Activated naive CD4-positive, alpha-beta T cell treated with anti-CD3 and anti-CD28 coated beads, Interleukin-2, amount 50 U/mL, for 16 hours (primary cell): ENCODE measurements at places on chromosomes 6 and 20.

- DNase-seq = no peak
Measured at GRCh38 chr20:10720565-10720964, 46.8 kb upstream of the JAG1 start.

- no peak for DNase-seq
Measured at GRCh38 chr6:56852260-56853010, 102.5 kb upstream of the BEND6 start.

- no peak for DNase-seq
Measured at GRCh38 chr20:51008718-51009117, 14.2 kb downstream of the KCNG1 start.

DNA sequence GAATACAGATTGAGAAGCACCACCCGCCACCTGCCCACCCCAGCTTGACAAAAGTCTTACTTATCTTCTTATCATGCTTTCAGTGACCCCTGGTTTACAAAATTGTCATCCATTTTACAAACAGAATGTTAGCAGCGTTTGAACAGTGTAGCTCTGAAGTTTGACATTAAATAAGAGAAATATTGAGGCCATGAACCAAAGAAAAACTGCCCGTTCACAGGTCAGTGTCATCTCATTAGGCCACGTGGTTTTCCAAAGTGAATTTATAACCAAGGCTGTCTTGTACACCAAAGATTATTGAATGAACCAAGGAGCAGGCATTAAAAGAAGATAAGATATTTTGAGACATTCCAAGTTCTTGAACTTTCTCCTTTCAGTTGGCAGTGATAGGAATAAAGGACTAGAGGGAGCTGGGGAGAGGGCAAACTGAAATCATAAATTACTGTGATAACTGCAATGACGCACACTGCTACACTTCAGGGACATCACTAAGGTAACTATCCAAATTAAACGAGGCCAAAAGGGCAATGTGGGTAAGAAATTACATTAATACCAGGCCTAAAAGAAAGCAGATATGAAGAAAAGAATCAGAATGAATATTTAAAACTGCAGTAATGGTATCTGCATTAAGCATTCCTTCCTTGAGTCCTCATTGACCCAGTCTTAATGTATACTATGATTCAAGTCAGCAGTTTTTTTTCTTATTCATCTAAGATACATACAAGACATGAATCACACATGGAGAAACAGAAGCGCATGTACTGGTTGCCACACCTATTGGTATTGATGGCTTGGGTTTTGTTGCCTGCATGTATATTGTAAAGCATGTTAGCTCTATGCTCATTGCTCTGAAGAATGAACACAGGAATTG, 159.8 kb upstream of the ARG1 start:
- no peak for DNase-seq

DNA sequence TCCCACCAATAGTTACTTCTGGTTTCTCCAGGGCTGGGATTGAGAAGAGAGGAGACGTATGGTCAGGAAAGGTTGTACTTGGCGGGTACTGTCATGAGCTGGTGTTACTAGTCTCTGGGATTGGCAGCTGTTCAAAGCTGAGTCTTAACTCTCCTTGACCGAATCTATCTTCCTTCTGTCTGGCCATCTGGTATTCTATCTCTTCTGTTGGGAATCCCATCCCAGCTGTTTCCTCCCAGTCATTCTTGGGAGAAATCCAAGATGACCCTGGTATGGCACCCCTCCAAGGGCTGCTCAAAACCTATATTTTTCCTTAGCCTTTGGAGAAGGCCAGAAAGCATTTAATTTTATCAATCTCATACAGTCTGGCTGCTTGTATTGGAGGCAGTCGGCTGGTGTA, 287.0 kb upstream of the CHD6 start:
- no peak for DNase-seq

GRCh38 chr6:7110092-7110792, 2.5 kb downstream of the RREB1 start:
- DNase-seq = no peak

- DNase-seq = no peak
Measured at GRCh38 chr20:47330933-47331708, 25.4 kb downstream of the ZMYND8 start.

DNA sequence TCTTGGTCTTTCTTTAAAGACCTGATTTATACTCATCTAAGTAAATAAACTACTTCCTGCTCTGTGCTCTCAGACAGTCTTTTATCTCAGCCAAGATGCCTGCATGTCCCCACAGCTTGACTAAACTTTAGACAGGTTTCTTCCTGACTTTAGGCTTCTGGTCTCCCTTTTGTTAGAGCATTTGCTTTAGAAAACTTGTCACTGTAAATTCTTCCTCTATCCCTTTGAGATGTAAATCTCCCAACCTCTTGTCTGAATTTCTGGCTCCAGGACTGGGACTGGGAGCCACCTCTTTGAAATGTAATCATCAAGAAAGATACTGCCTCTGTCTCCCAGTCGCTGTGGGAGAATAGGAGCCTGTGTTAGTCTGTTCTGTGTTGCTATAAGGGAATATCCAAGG, 739.9 kb downstream of the C6orf118 start:
- DNase-seq = no peak

GRCh38 chr6:79630883-79631692, at the start of gene SH3BGRL2:
TSS of gene SH3BGRL2 (plus strand) at chr6:79631329. CDS start at chr6:79631462, 133 bp downstream.
- DNase-seq = peak; percentile 35

- no peak for DNase-seq
Measured at GRCh38 chr20:56710125-56710524, 81.0 kb downstream of the TFAP2C start.

GRCh38 chr6:40922281-40922680, 116.7 kb downstream of the UNC5CL start:
- no peak for DNase-seq

DNA sequence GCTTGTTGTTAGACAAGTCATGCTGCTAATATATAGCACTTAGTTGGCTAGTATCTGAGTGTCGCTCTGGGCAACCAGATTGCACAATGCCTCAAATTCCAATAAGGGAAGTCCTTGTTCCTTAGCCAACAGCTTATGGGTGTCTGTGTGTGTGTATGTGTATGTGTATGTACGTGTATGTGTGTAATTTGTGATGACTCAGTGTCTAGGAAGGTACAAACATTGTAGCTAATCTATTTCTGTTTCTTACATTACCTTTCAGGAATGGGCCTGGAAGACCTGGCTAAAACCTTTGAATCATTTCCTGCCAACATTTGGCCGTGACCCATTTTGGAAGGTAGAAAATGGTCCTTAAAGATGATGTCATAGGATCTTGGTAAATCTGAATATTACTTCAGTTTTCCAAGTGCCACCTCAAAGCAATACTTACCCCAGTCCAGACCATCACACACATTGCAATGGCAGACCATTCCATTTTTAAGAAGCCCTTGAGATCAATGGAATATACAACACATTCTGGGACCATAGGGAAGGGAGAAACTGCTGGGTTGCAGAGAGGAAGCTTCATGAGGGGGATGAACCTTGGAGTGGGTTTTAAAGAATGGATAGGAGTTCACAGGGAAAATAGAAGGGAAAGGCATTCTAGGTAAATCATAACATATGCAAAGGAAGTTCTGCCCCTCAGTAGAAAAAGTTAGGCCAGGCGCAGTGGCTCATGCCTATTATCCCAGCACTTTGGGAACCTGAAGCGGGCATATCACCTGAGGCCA, 25.1 kb downstream of the NEDD9 start:
- DNase-seq = no peak

- DNase-seq = no peak
Measured at GRCh38 chr20:39632176-39632575, 670.0 kb downstream of the DHX35 start.

DNA sequence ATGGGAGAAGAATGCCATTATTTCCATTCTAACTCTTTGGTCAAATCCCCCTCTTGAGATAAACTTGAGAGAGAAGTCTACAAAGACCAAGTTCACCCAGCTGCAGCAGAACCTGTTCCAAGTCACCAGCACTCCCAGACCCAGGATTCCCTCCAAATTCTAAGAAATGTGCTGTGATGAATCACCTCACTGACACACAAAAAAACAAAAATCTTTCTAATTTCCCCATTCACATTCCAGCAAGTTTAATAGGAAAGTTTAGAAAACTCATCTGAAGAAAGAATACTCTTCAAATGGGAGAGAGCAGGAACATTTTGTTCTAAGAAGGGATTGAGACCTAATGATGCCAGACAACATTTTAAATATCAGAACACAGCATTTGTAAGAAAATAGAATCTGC, 213.6 kb upstream of the PLCB4 start:
- no peak for DNase-seq

GRCh38 chr20:7399575-7399974, 540.7 kb downstream of the HAO1 start:
- no peak for DNase-seq

DNA sequence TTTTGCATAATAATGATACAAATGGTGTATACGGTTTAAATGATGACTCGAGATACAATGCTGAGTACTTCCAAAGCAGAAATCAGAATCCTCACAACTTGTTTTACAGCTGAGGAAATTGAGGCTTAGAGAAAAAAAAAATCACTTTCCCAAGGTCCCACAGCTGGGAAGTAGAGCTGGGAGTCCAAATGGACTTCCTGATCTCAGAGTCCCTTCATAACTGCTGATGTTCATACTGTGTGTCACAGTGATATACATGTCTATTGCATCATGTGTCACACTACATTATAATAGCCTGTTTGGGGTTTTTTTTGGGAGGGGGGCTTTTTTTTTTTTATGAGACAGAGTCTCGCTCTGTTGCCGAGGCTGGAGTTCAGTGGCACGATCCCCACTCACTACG, 8.5 kb downstream of the HM13 start:
- no peak for DNase-seq
